ENCODE measurements at places on chromosomes 13 and 19.

GRCh38 chr19:18441804-18442788 lies 4.2 kb upstream of the ISYNA1 start:
- H3K27ac ChIP-seq: peak overlapping the region; percentile 54
- no peak for DNase-seq
- no peak overlapping the region for H3K4me3 ChIP-seq
- peaks cover 20% of the 10 kb centered on the region for H3K4me1 ChIP-seq
- H3K27me3 ChIP-seq: no peaks in the 10 kb centered on the region

GRCh38 chr13:111239764-111240670 lies 80.4 kb upstream of the TEX29 start:
- no peak overlapping the region for H3K4me3 ChIP-seq
- no peak for DNase-seq
- no peak overlapping the region for H3K27ac ChIP-seq
- H3K36me3 ChIP-seq: peaks cover 29% of the 10 kb centered on the region
- no peaks in the 10 kb centered on the region for H3K4me1 ChIP-seq
- no peaks in the 10 kb centered on the region for H3K27me3 ChIP-seq

- H3K4me3 ChIP-seq: no peak overlapping the region
- DNase-seq: no peak
- no peak overlapping the region for H3K27ac ChIP-seq
- H3K36me3 ChIP-seq: no peaks in the 10 kb centered on the region
These were observed 1456.1 kb upstream of the MIR17HG start for GRCh38 chr13:89891416-89891815.

GRCh38 chr13:95546919-95547318 lies 5.6 kb upstream of the CLDN10 start:
- no peak overlapping the region for H3K27ac ChIP-seq
- H3K27me3 ChIP-seq: peaks cover 39% of the 10 kb centered on the region
- no peaks in the 10 kb centered on the region for H3K36me3 ChIP-seq
- no peak for DNase-seq
- H3K4me3 ChIP-seq: no peak overlapping the region

DNA sequence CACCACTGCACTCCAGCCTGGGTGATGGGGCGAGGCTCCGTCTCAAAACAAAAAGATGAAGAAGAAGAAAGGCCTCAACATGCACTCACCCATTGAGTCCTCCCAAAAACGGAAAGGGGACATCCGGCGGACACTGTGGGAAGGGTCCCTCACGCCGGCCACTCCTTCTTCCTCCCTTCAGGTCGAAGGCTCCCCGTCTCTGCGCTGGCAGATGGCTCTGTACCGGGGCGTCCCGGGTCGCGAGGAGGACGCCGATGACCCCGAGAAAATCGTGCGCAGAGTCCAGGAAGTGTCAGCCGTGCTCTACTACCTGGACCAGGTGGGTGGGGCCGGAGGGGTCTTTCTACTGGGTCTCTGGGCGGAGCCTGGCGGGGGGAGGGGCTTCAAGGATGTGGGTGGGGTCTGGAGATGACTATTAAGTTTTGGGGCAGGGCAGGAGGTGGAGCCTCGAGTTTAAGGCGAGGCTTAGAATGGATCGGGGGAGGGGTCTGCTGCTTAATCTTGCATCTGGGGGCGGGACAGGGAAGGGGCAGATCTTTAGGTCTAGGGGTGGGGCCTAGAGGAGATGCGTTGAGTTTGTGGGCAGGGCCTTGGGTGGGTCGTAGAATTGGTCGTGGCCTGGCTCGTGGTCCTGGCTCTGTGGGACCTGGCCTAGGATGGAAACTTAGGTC lies 90.2 kb downstream of the MAP4K1 start:
- H3K36me3 ChIP-seq: no peaks in the 10 kb centered on the region
- DNase-seq: no peak
- H3K27me3 ChIP-seq: no peaks in the 10 kb centered on the region
- H3K27ac ChIP-seq: no peak overlapping the region
- H3K4me1 ChIP-seq: no peaks in the 10 kb centered on the region
- H3K4me3 ChIP-seq: no peak overlapping the region

GRCh38 chr13:93377196-93377595 lies 150.6 kb downstream of the GPC6 start:
- H3K4me3 ChIP-seq: no peak overlapping the region
- no peak overlapping the region for H3K27ac ChIP-seq
- H3K27me3 ChIP-seq: no peaks in the 10 kb centered on the region
- no peaks in the 10 kb centered on the region for H3K36me3 ChIP-seq
- DNase-seq: no peak

- H3K4me3 ChIP-seq: no peak overlapping the region
- no peaks in the 10 kb centered on the region for H3K36me3 ChIP-seq
- no peak overlapping the region for H3K27ac ChIP-seq
- DNase-seq: no peak
- H3K4me1 ChIP-seq: no peaks in the 10 kb centered on the region
These were observed 67.5 kb upstream of the POSTN start for GRCh38 chr13:37666036-37666435.

DNA sequence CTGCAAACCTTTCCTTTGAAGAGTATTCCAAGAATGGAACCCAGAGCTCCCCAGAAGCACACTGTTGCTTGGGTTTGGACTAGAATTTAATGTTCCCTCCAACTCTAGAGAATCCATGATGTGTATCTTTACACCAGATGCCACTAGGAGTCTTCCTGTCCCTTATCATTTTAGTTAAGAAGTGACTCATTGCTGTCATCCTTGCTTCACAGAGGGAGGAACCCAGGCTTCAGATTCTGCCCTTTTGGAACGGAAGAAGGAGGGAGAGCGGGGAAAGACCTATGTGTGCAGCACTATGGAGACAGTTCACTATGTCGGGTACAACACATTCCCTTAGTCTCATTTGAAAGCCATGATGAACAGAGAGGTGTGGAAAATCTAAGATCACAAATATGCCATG lies 2.1 kb upstream of the ATP12A start:
- H3K4me1 ChIP-seq: peaks cover 5% of the 10 kb centered on the region
- H3K27ac ChIP-seq: no peak overlapping the region
- H3K4me3 ChIP-seq: no peak overlapping the region
- DNase-seq: no peak
- H3K27me3 ChIP-seq: peaks cover 43% of the 10 kb centered on the region
- no peaks in the 10 kb centered on the region for H3K36me3 ChIP-seq

GRCh38 chr19:48413879-48414587 lies 20.6 kb downstream of the GRIN2D start:
- H3K36me3 ChIP-seq: no peaks in the 10 kb centered on the region
- no peak for DNase-seq
- H3K27me3 ChIP-seq: peaks cover 13% of the 10 kb centered on the region
- peaks cover 24% of the 10 kb centered on the region for H3K4me1 ChIP-seq

DNA sequence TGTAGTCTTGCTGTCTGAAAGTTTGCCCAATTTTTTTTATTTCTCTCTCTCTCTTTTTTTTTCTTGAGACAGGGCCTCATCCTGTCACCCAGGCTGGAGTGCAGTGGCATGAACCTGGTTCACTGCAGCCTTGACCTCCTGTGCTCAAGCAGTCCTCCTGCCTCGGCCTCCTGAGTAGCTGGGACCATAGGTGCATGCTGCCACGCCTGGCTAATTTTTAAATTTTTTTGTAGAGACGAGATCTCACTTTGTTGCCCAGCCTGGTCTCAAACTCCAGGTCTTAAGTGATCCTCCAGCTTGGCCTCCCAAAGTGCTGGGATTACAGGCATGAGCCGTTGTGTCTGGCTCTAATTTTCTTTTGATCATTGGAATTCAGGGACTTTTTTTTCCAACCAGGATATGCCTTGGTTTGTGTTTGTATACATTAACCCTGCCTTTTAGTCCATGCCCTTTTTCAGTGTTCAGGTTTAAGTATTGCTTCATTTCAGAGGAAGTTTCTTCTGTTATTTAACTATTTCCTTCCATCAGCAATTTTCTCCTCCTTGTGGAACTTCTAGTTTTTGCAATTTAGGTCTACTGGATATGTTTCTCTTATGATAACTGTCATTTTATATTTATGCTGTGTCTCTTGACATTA lies 201.4 kb downstream of the PCCA start:
- no peaks in the 10 kb centered on the region for H3K27me3 ChIP-seq
- no peaks in the 10 kb centered on the region for H3K36me3 ChIP-seq
- DNase-seq: no peak
- no peak overlapping the region for H3K4me3 ChIP-seq

DNA sequence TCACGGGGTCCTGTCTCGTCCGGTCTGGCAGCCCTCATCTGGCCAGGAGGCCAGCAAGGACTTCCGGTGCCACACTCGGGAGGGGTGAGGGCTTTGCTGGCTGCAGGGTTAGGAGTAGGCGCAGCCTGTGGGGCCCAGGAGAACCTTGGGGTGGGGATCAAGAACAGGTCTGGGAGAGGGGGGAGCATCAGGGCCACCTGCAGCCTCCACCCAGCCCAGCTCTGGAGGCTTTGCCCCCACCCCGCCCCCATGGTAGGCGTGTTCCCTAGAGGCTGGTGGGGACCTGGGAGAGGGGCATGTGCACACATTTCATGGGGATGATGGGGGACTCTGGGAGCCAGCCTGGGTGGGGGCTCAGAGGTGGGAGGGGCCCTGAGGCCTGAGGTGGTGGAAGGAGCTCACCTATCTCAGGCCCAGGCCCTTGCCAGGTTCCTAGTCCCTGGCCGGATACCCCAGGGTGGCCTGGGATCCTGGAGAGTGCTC lies 23.3 kb downstream of the WTIP start:
- H3K36me3 ChIP-seq: no peaks in the 10 kb centered on the region
- peaks cover 18% of the 10 kb centered on the region for H3K27me3 ChIP-seq
- H3K4me3 ChIP-seq: no peak overlapping the region
- DNase-seq: no peak

DNA sequence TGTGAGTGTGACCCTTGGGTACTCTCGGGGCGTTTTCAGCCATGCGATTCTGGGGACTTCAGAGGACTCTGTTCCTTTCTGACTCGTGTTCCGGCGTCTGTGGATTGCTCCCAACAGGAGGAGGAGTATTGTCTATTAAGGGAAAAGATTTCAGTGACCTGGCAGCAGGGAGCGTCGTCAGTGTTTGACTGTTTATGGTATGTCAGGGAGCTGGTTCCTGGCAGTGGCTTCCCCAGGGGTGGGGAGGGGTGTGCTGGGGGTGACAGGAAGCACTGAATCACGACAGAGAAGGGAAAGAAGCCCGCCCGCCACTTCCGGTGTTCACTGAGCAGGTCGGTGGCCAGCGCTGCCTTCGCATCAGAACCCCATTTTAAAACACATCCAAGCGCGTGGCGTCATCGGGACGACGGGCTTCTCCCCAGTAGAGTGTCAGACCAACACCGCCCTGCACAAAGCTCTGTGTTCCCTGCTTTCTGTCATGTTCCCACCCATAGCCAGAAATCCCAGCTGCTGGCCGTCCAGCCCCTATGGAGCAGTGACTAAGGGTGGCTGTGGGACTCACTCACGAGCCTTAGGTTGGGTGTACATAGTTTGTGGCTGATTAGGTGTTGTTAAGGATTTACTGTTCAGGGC lies 33.8 kb downstream of the COL4A2 start:
- H3K4me1 ChIP-seq: peaks cover 32% of the 10 kb centered on the region
- peaks cover 14% of the 10 kb centered on the region for H3K27me3 ChIP-seq
- peak; percentile 93 for DNase-seq
- H3K4me3 ChIP-seq: peak overlapping the region; percentile 23
- H3K36me3 ChIP-seq: no peaks in the 10 kb centered on the region
- peak overlapping the region; percentile 68 for H3K27ac ChIP-seq

DNA sequence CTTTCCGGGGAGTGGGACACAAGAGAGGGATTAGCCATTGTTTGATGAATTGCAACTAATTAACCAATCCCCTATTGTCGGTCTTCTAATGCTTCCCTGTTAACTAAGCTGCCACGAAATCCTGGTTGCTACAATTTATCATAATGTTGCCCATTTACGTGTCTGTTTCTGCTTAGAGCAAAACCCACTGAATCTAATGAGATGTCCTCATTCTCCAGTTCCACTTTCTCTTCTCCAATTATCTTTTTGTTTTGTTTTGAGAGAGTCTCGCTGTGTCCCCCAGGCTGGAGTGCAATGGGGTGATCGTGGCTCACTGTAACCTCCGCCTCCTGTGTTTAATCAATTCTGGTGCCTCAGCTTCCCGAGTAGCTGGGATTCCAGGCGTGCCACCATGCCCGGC lies 5.2 kb upstream of the DPP9 start:
- peaks cover 4% of the 10 kb centered on the region for H3K36me3 ChIP-seq
- H3K4me3 ChIP-seq: no peak overlapping the region
- H3K27me3 ChIP-seq: peaks cover 3% of the 10 kb centered on the region
- no peak for DNase-seq
- no peak overlapping the region for H3K27ac ChIP-seq

DNA sequence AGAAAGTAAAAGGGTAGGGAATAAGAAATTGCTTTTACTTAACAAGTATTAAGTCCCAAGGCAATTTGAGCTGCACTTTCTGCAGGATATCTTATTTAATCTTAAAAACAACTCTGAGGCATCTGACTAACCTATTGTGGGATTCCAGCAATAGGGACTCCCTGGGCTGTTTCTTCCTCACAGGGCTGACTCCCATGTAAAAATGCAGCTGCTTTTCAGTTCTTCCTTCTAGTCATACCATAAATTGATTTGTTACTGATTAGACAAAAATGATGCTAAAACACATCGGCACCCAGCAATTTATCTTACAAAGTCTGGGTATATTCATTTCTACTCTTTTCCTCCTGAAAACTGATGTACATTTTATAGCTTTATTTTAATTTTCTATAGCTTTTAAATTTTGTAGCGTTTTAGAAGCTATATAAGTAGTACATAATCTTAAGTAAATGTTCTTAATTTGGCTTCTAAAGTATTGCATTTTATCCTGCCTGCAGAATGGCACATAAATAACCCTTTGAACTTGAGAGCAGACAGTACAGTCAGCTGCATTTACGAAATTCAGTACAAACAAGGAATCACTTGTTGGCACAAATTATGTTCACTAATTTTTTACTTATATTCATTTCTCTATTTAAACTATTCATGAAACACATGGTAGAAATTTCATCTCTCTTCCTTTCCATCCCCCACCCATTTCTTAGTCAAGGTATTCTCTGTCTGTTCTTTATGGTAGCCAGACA lies 102.4 kb upstream of the FRY start:
- no peak overlapping the region for H3K27ac ChIP-seq
- no peaks in the 10 kb centered on the region for H3K36me3 ChIP-seq
- H3K4me1 ChIP-seq: no peaks in the 10 kb centered on the region
- no peak for DNase-seq
- peaks cover 4% of the 10 kb centered on the region for H3K27me3 ChIP-seq

GRCh38 chr19:897442-898039 lies 4.3 kb downstream of the RNU6-9 start:
- H3K4me1 ChIP-seq: peaks cover 20% of the 10 kb centered on the region
- peaks cover 15% of the 10 kb centered on the region for H3K36me3 ChIP-seq
- no peak overlapping the region for H3K27ac ChIP-seq
- H3K4me3 ChIP-seq: no peak overlapping the region

GRCh38 chr19:17401628-17402027 lies 3.8 kb downstream of the BST2 start:
- peak overlapping the region; percentile 16 for H3K27ac ChIP-seq
- peaks cover 18% of the 10 kb centered on the region for H3K4me1 ChIP-seq
- peaks cover 29% of the 10 kb centered on the region for H3K36me3 ChIP-seq
- no peak for DNase-seq
